ENCODE measurements at places on chromosomes 16 and 17.
A peak's percentile ranks its signal among the peaks of the same experiment; 100 is the strongest.

DNA sequence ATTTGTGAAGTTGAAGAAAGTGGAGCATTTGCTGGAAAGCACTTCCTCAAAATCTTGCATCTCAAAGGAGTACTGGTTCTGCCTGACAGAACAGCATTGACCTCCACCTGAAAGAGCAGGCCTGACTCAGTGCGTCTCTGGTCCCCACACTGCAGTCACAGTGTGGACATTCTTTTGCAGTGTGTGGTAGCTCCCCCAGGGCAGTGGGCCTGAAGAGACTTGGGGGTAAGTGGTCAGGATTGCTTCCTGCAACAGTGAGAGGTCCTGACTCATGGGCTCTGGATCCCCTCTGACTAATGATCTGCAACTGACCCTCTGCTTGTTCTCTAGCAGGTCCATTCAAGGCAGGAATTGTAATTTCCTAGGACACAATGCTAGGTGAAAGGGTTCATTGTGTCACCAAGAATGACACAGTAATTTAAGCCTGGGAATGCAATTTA lies 204.9 kb upstream of the KCNJ16 start:
- no peak for DNase-seq

DNA sequence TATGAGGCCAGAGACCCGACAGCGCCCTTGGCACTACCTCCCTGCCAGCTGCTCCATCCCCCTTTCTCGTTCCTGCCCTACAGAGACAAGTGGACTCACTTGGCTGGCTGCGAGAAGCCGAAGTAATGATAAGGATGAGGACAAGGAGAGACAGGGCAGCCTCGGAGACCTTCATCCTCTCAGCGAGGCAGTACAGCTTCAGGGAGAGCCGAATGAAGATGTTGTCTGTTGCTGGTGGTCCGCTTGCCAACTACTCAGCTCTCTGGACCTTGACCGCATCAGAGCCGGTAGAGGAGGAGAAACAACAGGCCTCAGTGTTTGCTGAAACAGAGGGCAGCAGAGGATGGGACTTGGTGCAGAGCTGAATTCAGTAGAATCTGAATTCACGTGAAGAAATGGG lies at the start of gene CCL16:
Gene CCL16 (minus strand): TSS at position 252 of the 400 bp plus-strand sequence. CDS start 77 bp downstream, at position 175.
- DNase-seq = no peak

DNA sequence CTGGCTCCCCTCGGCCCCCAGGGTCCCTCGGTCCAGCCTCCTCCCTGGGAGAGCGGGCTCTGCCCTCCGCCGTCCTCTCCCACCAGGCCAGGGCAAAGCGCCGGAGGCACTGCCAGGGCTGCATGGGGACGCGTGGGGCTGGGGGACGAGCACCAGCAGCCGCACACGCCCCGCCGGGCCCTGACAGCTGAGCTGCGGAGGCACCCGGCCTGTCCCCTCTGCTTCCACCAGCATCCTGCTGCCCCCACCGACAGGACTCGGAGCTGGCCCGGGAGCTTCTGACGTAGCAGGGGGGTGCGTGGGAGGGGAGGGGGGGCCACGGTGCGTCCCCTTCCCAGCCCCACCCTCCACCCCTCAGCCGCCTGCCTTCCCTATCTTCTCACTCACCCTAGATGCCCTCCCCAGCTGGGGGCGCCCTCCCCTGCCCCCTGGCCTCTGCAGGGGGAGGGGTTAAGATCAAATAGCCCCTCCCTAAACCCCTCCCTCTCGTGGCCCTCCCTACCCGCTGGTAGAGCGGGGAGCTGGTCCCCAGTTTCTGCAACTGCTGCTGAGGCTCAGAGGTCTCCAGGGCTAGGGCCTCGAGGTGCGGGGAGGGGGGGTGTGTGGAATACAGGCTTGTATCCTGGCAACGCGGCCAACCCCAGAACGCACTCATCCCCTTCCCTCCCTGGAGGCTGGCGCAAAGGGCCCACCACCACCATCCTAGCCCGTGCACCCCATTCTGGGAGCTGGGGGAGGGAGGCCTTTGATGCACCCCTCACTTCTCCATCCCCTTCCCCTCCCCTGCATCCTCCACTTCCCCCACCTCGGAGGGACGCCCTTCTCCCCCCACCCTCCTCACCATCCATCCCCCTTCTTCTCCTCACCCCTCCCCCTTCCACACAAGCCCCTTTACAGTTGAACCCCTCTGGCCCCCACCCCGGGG lies 1.0 kb downstream of the SRCIN1 start:
- no peak for DNase-seq

- DNase-seq = peak; percentile 25
These were observed 3.6 kb upstream of the CBX4 start for GRCh38 chr17:79842656-79843473.

DNA sequence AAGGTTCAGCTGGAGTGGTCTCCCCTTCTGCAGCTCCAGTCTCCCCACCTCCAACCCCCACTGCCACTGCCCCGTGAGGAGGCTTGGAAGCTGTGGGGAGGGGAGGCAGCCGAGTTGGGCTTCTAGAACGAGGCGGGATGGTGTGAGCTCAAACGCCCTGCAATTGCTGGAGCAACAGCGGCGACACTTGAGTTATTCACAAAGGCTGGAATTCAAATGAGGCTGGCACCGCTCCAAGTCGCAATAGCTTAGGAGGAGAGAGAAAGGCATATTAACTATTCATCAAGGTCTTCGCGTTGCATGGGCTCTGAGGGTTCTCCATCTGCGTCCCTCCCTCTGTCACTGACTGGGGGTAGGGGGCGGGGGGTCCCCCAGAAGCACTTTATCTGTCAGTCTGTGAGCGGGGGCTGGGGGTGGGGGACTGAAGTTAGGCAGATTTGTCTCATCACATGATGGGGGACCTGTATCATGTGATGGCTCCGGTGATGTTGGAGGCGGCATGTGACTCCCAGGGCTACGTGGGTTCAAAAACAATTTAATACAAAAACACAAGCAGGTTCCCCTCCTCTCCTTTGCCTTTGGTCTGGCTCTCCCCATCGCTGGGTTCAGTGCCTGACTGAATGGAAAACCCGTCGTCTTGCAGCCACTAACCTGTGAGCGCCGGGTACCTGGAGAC lies 70.5 kb downstream of the RBBP6 start:
- no peak for DNase-seq

DNA sequence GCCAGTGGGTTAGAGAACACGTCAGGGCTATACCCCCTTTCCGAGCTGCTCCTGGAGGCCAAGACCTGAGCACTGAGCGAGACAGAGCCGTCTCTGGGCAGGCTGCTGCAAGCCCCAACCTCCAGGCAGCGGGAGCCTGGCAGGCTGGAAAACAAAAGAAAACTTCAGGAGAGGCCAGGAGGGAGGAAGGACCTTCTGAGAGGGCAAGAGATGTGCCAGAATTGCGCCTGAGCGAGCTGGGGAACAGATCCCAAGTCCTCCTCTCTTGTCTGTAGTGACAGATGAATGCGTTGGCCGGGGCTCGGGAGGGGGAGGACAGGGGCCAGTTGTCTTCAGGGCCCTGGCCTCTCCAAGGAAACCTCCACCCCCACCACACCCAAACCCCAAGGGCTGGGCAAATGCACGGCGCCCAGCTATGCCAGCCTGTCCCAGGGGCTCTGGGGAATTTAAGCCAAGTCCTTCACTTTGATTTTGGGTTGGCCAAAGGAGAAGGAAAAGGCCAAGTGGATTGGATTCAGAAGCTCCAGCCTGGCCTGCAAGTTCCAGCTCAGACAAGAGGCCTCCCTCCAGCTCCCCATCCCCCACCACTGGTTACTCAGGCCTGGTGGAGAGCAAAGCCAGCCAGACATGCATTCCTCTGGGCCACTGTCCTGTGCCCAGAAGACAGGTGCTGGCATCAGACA lies 18.1 kb downstream of the SDK2 start:
- no peak for DNase-seq

DNA sequence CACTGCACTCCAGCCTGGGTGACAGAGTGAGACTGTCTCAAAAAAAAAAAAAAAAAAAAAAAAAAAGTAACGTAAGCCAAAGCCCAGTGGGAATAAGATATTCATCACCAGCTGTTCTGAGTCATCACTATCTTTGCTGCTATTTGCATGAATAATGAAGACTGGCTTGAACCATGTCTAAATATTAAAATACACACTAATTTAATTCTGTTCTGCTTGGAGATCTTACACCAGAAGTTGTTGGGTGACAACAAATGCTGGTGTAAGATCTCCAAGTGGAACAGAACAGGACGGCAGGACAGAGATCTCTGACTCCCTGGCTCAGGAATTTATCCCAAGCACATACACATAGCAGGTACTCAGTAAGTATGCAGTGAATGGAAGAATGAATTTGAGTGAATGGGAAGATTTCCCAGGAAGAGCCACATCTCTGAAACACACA lies 19.6 kb downstream of the DNAH17 start:
- DNase-seq = no peak

- DNase-seq = peak; percentile 71
These were observed 42.7 kb downstream of the GNA13 start for GRCh38 chr17:65013613-65014391.

DNA sequence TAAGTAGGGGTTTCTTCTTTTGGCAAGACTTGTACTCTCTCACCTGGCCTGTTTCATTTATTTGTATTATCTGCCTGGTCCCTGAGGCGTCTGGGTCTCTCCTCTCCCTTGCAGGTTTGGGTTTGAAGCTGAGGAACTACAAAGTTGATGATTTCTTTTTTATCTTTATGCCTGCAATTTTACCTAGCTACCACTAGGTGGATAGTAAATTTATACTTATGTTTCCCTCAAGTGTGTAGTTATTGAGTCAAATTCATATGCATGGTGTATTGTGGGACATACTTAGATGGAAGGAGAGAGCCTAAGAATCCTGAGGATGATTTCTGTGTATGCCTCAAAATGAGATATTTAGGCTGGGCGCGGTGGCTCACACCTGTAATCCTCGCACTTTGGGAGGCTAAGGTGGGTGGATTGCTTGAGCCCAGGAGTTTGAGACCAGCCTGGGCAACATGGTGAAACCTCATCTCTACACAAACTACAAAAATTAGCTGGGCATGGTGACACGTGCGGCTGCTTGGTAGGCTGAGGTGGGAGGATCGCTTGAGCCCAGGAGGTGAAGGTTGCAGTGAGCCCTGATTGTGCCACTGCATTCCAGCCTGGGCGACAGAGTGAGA lies 13.6 kb downstream of the TMEM98 start:
- no peak for DNase-seq

DNA sequence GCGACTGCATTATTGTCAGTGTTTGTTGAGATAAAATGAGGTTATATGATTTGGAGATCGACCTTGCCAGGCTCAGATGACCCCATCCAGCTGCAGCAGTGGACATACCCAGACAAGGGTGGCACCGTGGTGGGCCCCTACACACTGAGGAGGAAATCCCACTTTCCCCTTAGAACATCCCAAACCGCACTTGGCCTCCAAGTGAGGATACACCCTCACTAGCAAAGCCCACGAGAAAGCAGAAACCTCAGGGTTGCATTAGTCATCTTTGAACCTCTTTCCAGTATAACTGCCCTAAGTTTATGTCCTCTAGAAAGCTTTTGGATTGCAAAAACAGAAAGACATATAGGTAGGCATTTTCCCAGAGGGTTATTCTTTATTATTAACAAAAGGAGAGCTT lies 101.5 kb downstream of the CLEC16A start:
- DNase-seq = no peak

- DNase-seq = no peak
These were observed 3.6 kb downstream of the ALKBH5 start for GRCh38 chr17:18187226-18187625.

Measured in activated CD4-positive, alpha-beta T cell treated with anti-CD3 and anti-CD28 coated beads, Interleukin-2, Interleukin-4, amounts not matched to agents 100 ng/mL and 50 ng/mL, durations not matched to agents 16 hours and 8 hours (primary cell).